ENCODE measurements at places on chromosomes 16 and 17.

GRCh38 chr17:60604686-60605334, 4.8 kb downstream of the PPM1D start:
- no peak for DNase-seq

- DNase-seq, result no peak
Observed at GRCh38 chr16:65305266-65305959, 183.6 kb upstream of the CDH11 start.

DNA sequence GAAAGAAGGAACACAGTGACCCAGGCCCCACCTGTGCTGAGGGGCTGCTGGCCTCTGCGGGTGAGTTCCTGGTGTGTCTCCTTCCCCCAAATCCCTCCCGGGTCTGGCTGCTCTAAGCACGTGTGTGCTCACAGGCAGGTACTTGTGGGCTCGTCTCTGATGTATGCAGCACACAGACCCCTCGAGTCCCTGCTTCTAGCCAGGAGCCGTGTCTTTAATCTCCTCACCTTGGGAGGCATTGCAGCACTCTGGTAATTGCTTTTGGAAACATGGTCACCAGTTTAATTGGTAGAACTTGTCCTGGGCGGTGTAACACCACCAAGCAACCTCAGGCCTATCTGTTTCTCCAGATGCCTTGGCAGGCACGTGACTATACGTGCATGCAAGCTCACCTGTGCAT, 8.8 kb upstream of the RPL38 start:
- DNase-seq, result no peak

GRCh38 chr16:71628810-71629209, 2.8 kb downstream of the MARVELD3 start:
- no peak for DNase-seq

DNA sequence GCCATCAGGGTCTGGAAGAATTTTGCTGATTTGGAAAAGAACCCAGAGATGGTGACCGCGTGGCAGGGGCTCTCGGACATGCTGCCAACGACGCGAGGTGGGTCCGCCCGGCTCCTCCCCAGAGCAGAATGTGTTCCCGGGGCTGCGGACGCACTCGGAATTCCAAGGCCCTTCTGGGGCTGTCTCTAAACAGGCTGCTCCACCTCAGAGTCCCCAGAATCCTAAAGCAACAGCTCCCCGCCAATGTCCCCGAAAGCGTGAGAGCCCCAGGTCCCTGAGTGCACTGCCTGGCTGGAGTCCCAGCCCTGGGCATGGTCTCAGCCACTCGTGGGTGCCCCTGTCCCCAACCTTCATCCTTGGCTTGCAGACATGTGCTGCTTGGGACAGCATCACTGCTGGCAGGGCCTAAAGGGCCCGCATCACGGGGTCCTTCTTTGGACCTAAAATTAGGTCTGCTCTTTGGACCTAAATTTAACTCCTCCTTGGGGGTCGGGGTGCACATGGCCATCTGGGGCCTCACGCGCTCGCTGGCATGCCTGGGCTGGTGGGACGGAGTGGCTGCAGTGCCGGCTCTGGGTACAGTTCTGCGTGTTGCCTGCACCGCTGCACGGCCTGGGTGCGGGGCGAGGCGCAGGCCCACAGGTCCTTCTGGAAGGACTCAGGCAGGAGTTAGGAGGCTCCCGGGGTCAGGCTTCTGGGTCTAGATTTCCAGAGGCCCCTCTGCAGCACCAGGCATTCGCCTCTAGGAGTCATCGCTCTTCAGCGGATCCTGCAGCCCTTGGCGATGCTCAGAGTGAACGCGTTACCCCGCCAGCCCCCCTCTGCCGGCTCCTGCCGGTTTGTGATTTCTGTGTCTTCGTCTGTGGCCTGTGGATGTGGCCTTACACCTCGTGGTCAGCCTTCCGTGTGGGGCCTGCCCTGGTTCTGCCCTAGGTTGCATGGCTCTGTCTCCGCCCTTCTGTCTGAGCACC, 41.9 kb upstream of the CHMP6 start:
- DNase-seq, result no peak

DNA sequence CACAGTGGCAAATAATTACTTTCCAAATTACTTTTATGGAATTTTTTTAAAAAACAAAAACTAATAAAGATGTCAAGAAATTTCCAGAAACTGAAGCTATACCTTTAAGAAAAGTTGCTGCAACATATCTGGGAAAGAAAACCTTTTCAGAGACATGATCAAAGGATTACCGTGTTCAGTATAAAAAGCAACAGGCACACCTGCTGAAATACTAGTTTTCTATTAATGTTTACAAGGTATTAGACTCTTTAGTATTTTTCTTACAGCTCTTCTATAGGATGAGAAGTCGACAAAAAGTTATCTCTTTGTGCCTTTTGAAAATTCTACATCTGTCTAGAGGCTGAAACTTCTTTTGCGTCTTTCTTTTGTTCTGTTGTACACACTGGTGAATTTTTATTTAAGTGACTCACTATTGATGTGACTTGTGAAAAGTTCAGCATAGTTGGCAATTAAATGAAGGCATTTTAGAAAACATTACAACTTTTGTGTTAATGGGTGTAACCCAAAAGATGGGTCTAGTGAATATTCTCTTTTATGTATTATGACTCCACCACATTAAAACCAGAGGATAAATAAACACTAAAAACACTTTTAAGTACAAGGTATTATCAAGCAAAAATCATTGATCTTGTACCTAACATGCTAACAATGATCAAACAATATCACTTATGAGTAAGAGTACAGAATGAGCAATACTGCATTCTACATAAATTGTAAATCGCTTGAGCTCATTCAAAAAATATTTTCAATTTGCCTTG, 23.8 kb downstream of the NACA2 start:
- no peak for DNase-seq

- DNase-seq, result no peak
Observed at GRCh38 chr17:17884391-17885357, 47.9 kb upstream of the SREBF1 start.

GRCh38 chr17:37148156-37148555, 199.4 kb downstream of the AATF start:
- DNase-seq, result no peak

Data from H1 (cell line).